ENCODE measurements at places on chromosomes 11 and 22. TPM values are rescaled to one million over a fixed set of nuclear protein-coding genes. Genes with fewer than 3 reads are reported as not detected.

DNA sequence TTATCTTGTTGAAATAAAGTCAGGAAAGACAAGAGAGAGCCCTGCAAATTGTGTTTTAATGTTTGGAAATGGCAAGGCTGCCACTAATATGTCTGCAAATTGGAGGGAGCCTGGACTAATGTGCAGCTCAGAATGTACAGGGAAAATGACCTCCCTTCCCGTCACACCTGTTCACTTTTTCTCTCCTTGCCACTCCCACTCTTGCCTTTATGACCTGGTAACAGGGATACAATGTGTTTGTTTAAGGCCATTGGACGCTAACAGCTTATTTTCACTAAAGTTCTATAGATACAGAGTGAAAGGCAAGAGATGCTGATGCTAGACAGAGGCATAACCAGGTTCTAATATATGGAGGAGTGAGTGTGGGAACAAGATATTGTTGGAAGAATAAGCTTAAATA is 203.9 kb downstream of the RAB38 start:
- no peak overlapping the region for H3K4me3 ChIP-seq
- H3K27me3 ChIP-seq, result no peaks in the 10 kb centered on the region
- no peak for DNase-seq
- H3K27ac ChIP-seq, result no peak overlapping the region

Gene BTBD18
- not detected for total RNA-seq

GRCh38 chr11:7019500-7020182 is 505 bp downstream of the ZNF214 start:
- no peak overlapping the region for H3K4me3 ChIP-seq
- no peaks in the 10 kb centered on the region for H3K27me3 ChIP-seq
- H3K4me1 ChIP-seq, result no peaks in the 10 kb centered on the region
- H3K36me3 ChIP-seq, result no peaks in the 10 kb centered on the region
- H3K27ac ChIP-seq, result no peak overlapping the region
- no peak for DNase-seq

GRCh38 chr11:3217818-3218482 is 663 bp downstream of the MRGPRG start:
- H3K27me3 ChIP-seq, result peaks cover 2% of the 10 kb centered on the region
- DNase-seq, result no peak
- no peaks in the 10 kb centered on the region for H3K36me3 ChIP-seq
- H3K4me1 ChIP-seq, result no peaks in the 10 kb centered on the region

Gene FGF3
- total RNA-seq, result not detected

- H3K36me3 ChIP-seq, result no peaks in the 10 kb centered on the region
- DNase-seq, result no peak
- H3K4me1 ChIP-seq, result peaks cover 55% of the 10 kb centered on the region
- H3K27me3 ChIP-seq, result no peaks in the 10 kb centered on the region
These were observed 6.3 kb downstream of the FXYD2 start for GRCh38 chr11:117818041-117818873.

GRCh38 chr11:128694618-128695481 is 978 bp downstream of the FLI1 start:
- no peaks in the 10 kb centered on the region for H3K36me3 ChIP-seq
- peaks cover 26% of the 10 kb centered on the region for H3K4me1 ChIP-seq
- no peak for DNase-seq
- H3K27me3 ChIP-seq, result no peaks in the 10 kb centered on the region
- peak overlapping the region; percentile 95 for H3K4me3 ChIP-seq

DNA sequence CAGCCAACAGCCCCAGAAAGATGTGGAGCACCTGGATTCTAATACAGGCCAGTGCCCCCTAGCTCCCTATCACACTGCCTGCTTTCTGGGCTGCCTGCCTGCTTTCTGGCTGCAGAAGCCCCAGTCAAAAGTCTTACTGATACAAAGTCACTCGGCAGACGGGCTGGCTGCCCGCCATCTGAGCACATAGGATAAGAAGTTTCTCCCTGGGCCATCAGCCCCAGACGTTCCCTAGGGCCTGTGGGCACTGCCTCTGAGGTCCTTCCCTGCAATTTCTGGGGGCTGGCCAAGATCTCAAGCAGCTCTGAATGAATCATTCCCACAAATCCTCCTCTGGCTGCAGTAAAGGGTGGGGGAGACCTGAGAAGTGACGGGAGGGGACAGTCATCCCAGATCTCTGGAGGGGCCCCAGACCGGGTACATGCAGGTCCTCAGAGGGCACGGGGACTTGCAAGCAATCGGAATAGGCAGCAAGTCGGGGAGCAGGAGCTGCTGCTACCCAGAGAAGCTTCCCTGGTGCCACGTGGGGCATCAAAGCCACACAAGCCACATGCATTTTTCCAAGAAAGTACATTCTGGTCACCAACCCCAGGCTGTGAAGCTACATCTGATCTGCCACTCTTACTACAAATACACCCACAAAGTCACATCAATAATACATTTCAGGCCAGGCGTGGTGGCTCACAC is 4.7 kb downstream of the TPST2 start:
- H3K27me3 ChIP-seq, result no peaks in the 10 kb centered on the region
- DNase-seq, result no peak
- peaks cover 20% of the 10 kb centered on the region for H3K4me1 ChIP-seq
- H3K36me3 ChIP-seq, result peaks cover 2% of the 10 kb centered on the region
- no peak overlapping the region for H3K27ac ChIP-seq
- H3K4me3 ChIP-seq, result no peak overlapping the region

GRCh38 chr11:35242412-35243242 is 103.7 kb downstream of the CD44 start:
- peaks cover 19% of the 10 kb centered on the region for H3K4me1 ChIP-seq
- DNase-seq, result no peak
- H3K4me3 ChIP-seq, result no peak overlapping the region
- H3K36me3 ChIP-seq, result no peaks in the 10 kb centered on the region
- H3K27me3 ChIP-seq, result no peaks in the 10 kb centered on the region
- H3K27ac ChIP-seq, result no peak overlapping the region

DNA sequence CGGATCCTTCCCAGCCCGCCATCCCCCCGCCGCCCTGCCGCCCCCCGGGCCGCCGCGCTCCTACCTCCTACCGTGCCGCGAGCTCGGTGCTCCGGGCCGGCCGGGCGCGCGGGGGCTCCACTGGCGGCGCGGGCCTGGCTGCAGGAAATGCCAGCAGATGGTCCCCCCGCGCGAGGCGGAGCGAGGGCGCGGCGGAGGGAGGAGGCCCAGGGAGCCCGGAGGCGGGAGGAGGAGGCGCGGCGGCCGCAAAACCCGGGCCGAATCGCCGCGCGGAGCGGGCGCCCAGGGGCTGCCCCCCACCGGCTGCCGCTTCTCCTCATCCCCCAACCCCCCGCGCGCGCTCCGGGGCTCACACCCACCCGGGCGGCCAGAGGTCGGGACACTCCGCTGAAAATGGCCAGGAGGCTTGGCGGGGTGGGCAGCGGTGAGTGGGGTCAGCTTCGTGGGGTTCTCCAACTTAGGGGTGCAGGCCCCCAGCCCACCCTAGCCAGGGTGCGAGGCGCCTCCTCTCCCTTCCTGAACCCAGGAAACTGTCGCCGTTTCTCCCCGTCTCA is at the start of gene OSBPL5:
TSS of gene OSBPL5 (minus strand) at position 159 of the 554 bp plus-strand sequence. CDS start 36,162 bp downstream, outside the sequence.
- no peak within 1 kb of the TSS for H3K4me3 ChIP-seq
- H3K27me3 ChIP-seq, result peaks cover 14% of the 10 kb centered on the region
- H3K4me1 ChIP-seq, result no peaks in the 10 kb centered on the region
- H3K27ac ChIP-seq, result no peak within 1 kb of the TSS
- no peak for DNase-seq
- no peaks in the 10 kb centered on the region for H3K36me3 ChIP-seq

Gene LIF
- 2.3 TPM for total RNA-seq

GRCh38 chr11:124814739-124815138 is 14.5 kb upstream of the MSANTD2 start:
- no peak overlapping the region for H3K27ac ChIP-seq
- H3K27me3 ChIP-seq, result no peaks in the 10 kb centered on the region
- no peaks in the 10 kb centered on the region for H3K36me3 ChIP-seq
- DNase-seq, result no peak
- H3K4me1 ChIP-seq, result no peaks in the 10 kb centered on the region

GRCh38 chr11:35622070-35622469 is 3.8 kb downstream of the FJX1 start:
- DNase-seq, result no peak
- H3K4me1 ChIP-seq, result peaks cover 8% of the 10 kb centered on the region
- H3K27me3 ChIP-seq, result no peaks in the 10 kb centered on the region

Gene MAPK8IP2
- 0.21 TPM for total RNA-seq

DNA sequence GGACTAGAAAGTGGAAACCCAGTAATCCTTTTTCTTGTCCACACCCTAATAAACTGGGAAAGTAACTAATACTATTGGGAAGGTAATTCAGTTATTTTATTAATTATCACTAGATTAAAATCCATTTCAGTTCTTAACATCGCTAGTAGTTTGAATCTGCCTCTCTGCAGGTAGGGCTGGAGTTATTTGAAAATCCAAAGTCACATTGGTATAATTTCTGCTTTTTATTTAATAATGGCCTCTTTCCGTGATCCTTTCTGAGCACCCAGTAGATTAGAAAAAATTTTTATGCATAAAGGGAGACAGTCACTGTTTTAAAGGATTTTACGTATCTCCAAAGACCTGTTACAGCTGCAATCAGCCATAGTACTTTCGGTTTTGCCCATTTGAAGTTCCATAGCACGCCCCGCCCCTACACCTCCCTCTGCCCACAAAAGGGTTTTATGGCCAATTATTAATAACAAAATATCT is 605 bp upstream of the COPB1 start:
- peak overlapping the region; percentile 87 for H3K27ac ChIP-seq
- H3K4me1 ChIP-seq, result no peaks in the 10 kb centered on the region
- DNase-seq, result peak; percentile 30
- no peaks in the 10 kb centered on the region for H3K27me3 ChIP-seq
- peaks cover 9% of the 10 kb centered on the region for H3K36me3 ChIP-seq

GRCh38 chr22:23245799-23246136 is 65.5 kb downstream of the BCR start:
- no peaks in the 10 kb centered on the region for H3K27me3 ChIP-seq
- DNase-seq, result no peak
- no peak overlapping the region for H3K4me3 ChIP-seq

- H3K36me3 ChIP-seq, result no peaks in the 10 kb centered on the region
- H3K27ac ChIP-seq, result peak overlapping the region; percentile 42
- no peak for DNase-seq
- H3K4me3 ChIP-seq, result peak overlapping the region; percentile 5
- peaks cover 28% of the 10 kb centered on the region for H3K4me1 ChIP-seq
These were observed 4.2 kb upstream of the STIP1 start for GRCh38 chr11:64181506-64182411.

DNA sequence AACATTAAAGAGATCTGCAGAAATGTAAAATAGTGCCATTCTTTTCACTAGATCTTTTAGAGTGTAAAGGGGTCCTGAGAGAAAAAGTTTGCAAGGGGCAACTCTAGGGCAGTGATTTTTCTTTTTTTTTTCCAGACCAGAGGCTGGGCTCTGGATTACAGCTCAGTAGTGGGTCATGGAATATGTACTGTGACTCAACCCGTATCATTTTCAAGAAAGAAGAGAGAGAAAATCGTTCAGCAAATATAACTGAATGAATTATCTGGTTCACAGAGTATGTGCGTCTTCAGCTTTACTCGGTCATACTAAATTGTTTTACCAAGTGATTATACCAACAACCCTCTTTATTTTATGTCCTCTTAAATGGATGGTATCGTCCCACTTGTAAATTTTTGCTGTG is 3.8 kb downstream of the CEP57 start:
- 0 out of 2 replicates have a peak overlapping the region, but pooled peaks have one; percentile 41 for H3K4me3 ChIP-seq
- no peaks in the 10 kb centered on the region for H3K27me3 ChIP-seq
- H3K27ac ChIP-seq, result no peak overlapping the region

Gene OR8B12
- total RNA-seq, result not detected

- no peak overlapping the region for H3K4me3 ChIP-seq
- no peaks in the 10 kb centered on the region for H3K27me3 ChIP-seq
- DNase-seq, result no peak
- no peaks in the 10 kb centered on the region for H3K36me3 ChIP-seq
- no peak overlapping the region for H3K27ac ChIP-seq
- H3K4me1 ChIP-seq, result no peaks in the 10 kb centered on the region
These were observed 11.2 kb downstream of the AMBRA1 start for GRCh38 chr11:46582588-46582987.

- no peaks in the 10 kb centered on the region for H3K27me3 ChIP-seq
- H3K27ac ChIP-seq, result peak overlapping the region; percentile 48
- no peak for DNase-seq
These were observed 415 bp downstream of the CENATAC start for GRCh38 chr11:118998388-118998717.

Gene CRYBB1
- not detected for total RNA-seq

- H3K36me3 ChIP-seq, result no peaks in the 10 kb centered on the region
- H3K27ac ChIP-seq, result no peak overlapping the region
- no peak overlapping the region for H3K4me3 ChIP-seq
- DNase-seq, result no peak
- H3K4me1 ChIP-seq, result no peaks in the 10 kb centered on the region
These were observed 108.3 kb downstream of the PKNOX2 start for GRCh38 chr11:125272821-125273220.

- no peaks in the 10 kb centered on the region for H3K36me3 ChIP-seq
- no peak overlapping the region for H3K27ac ChIP-seq
- no peaks in the 10 kb centered on the region for H3K4me1 ChIP-seq
- no peaks in the 10 kb centered on the region for H3K27me3 ChIP-seq
- no peak overlapping the region for H3K4me3 ChIP-seq
These were observed 549.1 kb downstream of the INSC start for GRCh38 chr11:15663777-15664218.

Gene OR5D14
- not detected for total RNA-seq

GRCh38 chr11:19352072-19352770 is 111.5 kb upstream of the E2F8 start:
- H3K4me3 ChIP-seq, result no peak overlapping the region
- no peak overlapping the region for H3K27ac ChIP-seq
- no peaks in the 10 kb centered on the region for H3K36me3 ChIP-seq
- DNase-seq, result no peak
- no peaks in the 10 kb centered on the region for H3K4me1 ChIP-seq

GRCh38 chr11:106724293-106724892 is 293.9 kb downstream of the GUCY1A2 start:
- no peaks in the 10 kb centered on the region for H3K36me3 ChIP-seq
- H3K4me3 ChIP-seq, result no peak overlapping the region
- no peaks in the 10 kb centered on the region for H3K27me3 ChIP-seq
- H3K4me1 ChIP-seq, result no peaks in the 10 kb centered on the region

DNA sequence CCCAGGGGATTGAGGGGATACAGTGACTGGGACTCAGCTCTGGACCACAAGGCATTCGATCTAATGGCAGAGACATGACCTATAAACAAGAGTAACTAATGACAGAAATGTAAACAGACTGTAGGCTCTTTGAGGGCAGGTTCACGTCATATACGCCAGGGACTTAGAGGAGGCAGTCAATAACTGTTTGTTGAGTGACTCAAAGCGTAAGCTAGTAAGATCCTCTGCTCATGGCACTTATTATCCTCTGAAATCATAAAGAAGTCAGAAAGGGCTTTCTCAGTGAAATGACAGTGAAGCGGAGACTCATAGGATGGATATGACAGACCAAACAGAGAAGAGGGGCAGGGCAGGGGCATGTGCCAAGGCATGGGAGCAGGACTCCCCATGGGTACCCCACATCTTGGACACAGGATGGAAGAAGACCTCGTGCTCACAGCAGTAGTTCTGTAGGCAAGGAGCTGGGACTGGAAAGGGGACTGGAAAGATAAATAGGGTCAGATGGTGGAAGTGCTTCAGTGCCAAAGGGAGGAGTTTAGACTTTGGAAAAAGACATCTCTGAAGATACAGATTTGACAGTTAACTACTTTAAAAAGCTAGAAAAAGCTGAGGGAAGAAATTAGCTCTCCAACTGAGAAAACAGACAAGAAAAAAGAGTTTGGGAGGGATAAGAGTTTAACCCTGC is 72.7 kb downstream of the SLC1A2 start:
- H3K4me3 ChIP-seq, result no peak overlapping the region
- H3K27ac ChIP-seq, result no peak overlapping the region
- no peak for DNase-seq
- H3K4me1 ChIP-seq, result peaks cover 24% of the 10 kb centered on the region
- no peaks in the 10 kb centered on the region for H3K27me3 ChIP-seq

- H3K27ac ChIP-seq, result no peak overlapping the region
- H3K27me3 ChIP-seq, result no peaks in the 10 kb centered on the region
- H3K36me3 ChIP-seq, result no peaks in the 10 kb centered on the region
- H3K4me3 ChIP-seq, result no peak overlapping the region
- no peaks in the 10 kb centered on the region for H3K4me1 ChIP-seq
These were observed 41.1 kb downstream of the PHF21B start for GRCh38 chr22:44968736-44969135.
